T-helper 1 cell treated with Interleukin-12 subunit alpha and Interleukin-12 subunit beta and Interleukin-4 antibody, amounts not matched to agents 30 ng/mL and 1 ng/mL, for 36 hours (primary cell): ENCODE measurements at places on chromosomes 5 and 9. TPM values are rescaled to one million over a fixed set of nuclear protein-coding genes. Genes with fewer than 3 reads are reported as not detected.

Gene PCDHB12
- not detected in 2 replicates for total RNA-seq

Gene BSPRY
- total RNA-seq: 10.9 and 11.4 TPM in 2 replicates

Gene ERMP1
- 40.9 and 41.4 TPM in 2 replicates for total RNA-seq

Gene BDP1
- 34.0 and 35.2 TPM in 2 replicates for total RNA-seq

Gene PCDHGA8
- total RNA-seq: 0.07 and 0.15 TPM in 2 replicates

Gene MEGF10
- total RNA-seq: 0.02 TPM in 1 of 2 replicates, not detected in the other

Gene IL33
- total RNA-seq: not detected in 2 replicates

Gene TMC1
- 0.27 TPM in 1 of 2 replicates, not detected in the other for total RNA-seq

Gene RNF145
- total RNA-seq: 155 and 160 TPM in 2 replicates

Gene IFNK
- not detected in 2 replicates for total RNA-seq

Gene SPARC
- total RNA-seq: 0.42 and 0.44 TPM in 2 replicates

Gene GADD45G
- 33.7 and 34.2 TPM in 2 replicates for total RNA-seq

Gene HTR4
- total RNA-seq: not detected in 2 replicates

Gene RAD1
- total RNA-seq: 27.9 and 32.9 TPM in 2 replicates

Gene PROB1
- total RNA-seq: 5.2 TPM in 2 replicates

Gene PCDHGB7
- 0.07 and 0.29 TPM in 2 replicates for total RNA-seq

Gene SVEP1
- not detected in 2 replicates for total RNA-seq

Gene CDC20B
- 0.12 and 0.17 TPM in 2 replicates for total RNA-seq

Gene FAM78A
- 102 and 105 TPM in 2 replicates for total RNA-seq

Gene DIPK1B
- total RNA-seq: 0.29 and 0.37 TPM in 2 replicates

Gene STKLD1
- total RNA-seq: 0.39 and 1.3 TPM in 2 replicates

Gene SLC25A2
- 0.44 and 0.56 TPM in 2 replicates for total RNA-seq

Gene PRDM9
- total RNA-seq: not detected in 2 replicates

Gene CENPP
- 16.6 and 19.4 TPM in 2 replicates for total RNA-seq

Gene ARHGEF28
- not detected in 2 replicates for total RNA-seq

Gene PCA3
- not detected in 2 replicates for total RNA-seq

Gene ANKRD31
- 0.12 and 0.29 TPM in 2 replicates for total RNA-seq

Gene SOHLH1
- total RNA-seq: not detected in 2 replicates

Gene DOCK8
- total RNA-seq: 266 and 274 TPM in 2 replicates

Gene ADAMTS6
- total RNA-seq: 0.88 and 1.1 TPM in 2 replicates

Gene LCN6
- total RNA-seq: not detected in 2 replicates

Gene ROPN1L
- total RNA-seq: 2.5 and 3.0 TPM in 2 replicates

Gene UGT3A2
- 0.15 and 0.25 TPM in 2 replicates for total RNA-seq

Gene CDH10
- not detected in 2 replicates for total RNA-seq

Gene WDR31
- total RNA-seq: 1.2 and 2.0 TPM in 2 replicates

Gene KLHL3
- 3.8 TPM in 2 replicates for total RNA-seq

Gene BRD3
- 24.2 and 26.3 TPM in 2 replicates for total RNA-seq

Gene KIF24
- total RNA-seq: 5.3 and 6.0 TPM in 2 replicates

Gene ARSB
- total RNA-seq: 12.5 TPM in 2 replicates

Gene AGXT2
- total RNA-seq: not detected in 2 replicates

Gene C9
- total RNA-seq: not detected in 2 replicates

Gene SLC36A3
- not detected in 2 replicates for total RNA-seq

Gene TUSC1
- 0.29 and 0.32 TPM in 2 replicates for total RNA-seq

Gene CATSPER3
- 0.80 and 1.5 TPM in 2 replicates for total RNA-seq

Gene CYLC2
- total RNA-seq: not detected in 2 replicates

Gene OSTF1
- total RNA-seq: 140 and 143 TPM in 2 replicates
